NCI-H446 (cell line): ENCODE measurements at places on chromosomes 12 and 14.
A peak's percentile ranks its signal among the peaks of the same experiment; 100 is the strongest.

GRCh38 chr14:29636870-29637269, 290.8 kb downstream of the PRKD1 start:
- DNase-seq = peak; percentile 67

GRCh38 chr12:4567073-4567881, 5.3 kb downstream of the DYRK4 start:
- no peak for DNase-seq

- DNase-seq = no peak
Observed at GRCh38 chr12:124938108-124938507, 23.7 kb upstream of the UBC start.

DNA sequence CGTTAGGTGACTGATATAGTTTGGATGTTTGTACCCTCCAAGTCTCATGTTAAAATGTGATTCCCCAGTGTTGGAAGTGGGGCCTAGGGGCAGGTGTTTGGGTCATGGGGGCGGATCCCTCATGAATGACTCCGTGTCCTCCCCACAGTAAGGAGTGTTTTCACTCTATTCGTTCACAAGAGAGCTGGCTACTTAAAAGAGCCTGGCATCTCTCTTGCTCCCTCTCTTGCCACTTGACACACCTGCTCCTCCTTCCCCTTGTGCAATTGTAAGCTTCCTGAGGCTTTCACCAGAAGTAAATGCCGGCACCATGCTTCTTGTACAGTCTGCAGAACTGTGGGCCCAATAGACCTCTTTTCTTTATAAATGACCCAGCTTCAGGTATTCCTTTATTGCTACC, 2.6 kb downstream of the IFI27L2 start:
- no peak for DNase-seq

- peak; percentile 15 for DNase-seq
Observed at GRCh38 chr12:77049767-77050353, 15.5 kb downstream of the E2F7 start.

GRCh38 chr12:54053003-54053750, 458 bp upstream of the HOXC4 start:
- DNase-seq = no peak

DNA sequence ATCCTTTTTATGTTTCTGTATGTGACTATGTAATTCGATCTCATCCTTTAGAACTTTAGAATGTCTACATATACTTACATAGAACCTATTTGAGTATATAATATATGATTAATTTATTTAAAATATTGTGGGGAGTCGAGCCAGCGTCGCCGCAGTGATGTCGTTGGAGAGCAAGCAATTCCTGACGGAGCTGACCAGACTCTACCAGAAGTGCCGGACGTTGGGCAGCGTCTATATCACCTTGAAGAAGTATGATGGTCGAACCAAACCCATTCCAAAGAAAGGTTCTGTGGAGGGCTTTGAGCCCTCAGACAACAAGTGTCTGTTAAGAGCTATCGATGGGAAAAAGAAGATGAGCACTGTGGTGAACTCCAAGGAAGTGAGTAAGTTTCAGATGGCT, 6.4 kb upstream of the CD27 start:
- DNase-seq = no peak

- DNase-seq = no peak
Observed at GRCh38 chr12:109092497-109093021, 713 bp downstream of the ALKBH2 start.
